ENCODE measurements at places on chromosomes 1 and 21. TPM values are rescaled to one million over a fixed set of nuclear protein-coding genes. Genes with fewer than 3 reads are reported as not detected.

IVL gene
- not detected for total RNA-seq

DNA sequence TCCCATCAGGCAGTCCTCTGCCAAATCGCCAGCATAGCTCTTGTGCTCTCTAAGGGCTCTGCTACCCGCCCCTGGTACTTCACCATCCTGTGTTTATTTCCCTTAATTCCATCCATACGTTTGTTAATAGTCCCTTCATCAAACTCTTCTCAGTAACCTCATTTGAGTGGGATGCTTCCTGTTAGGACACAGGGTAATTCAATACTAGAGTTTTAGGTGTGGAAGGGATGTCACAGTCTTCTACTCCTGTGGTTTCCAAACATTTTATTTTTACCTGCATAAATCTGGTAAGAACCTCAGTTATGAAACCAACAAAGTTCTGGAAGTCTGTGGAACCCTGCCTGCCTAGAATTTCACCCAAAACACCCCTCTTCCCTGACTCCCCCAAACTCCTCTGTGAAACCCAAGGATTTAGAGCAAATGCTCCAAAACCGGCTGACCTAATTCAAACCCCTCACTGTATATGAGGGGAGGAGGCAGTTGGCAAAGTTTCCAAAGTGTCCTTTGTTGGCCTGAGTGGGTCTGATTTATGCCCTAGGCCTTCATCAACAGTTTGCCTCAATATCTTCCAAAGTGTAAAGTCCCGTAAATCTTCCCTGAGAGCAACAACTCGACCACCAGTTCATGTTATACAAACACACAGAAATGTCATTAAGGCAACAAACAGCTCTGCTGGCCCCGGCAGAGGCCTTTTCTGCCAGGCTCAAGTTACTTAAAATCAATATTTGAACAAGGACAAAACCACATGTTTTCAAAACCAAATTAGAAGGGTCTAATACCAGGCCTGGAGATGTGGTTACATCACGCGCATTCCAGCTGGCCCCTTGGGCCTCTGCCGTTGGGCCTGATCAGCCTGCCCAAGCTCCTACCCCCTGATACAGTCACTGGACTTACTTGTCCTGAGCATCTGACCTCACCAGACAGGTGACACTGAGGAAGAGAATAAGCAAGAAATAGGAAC is 82.4 kb upstream of the FGGY start:
- no peak overlapping the region for H3K27ac ChIP-seq
- DNase-seq, result no peak
- no peak overlapping the region for H3K4me3 ChIP-seq
- H3K4me1 ChIP-seq, result peaks cover 5% of the 10 kb centered on the region
- H3K36me3 ChIP-seq, result no peaks in the 10 kb centered on the region
- H3K27me3 ChIP-seq, result no peaks in the 10 kb centered on the region

- no peak overlapping the region for H3K27ac ChIP-seq
- 0 out of 2 replicates have a peak, but pooled peaks cover 4% of the 10 kb centered on the region for H3K36me3 ChIP-seq
- H3K4me3 ChIP-seq, result no peak overlapping the region
- no peak for DNase-seq
- no peaks in the 10 kb centered on the region for H3K27me3 ChIP-seq
Observed at GRCh38 chr21:42737951-42738590, 84.7 kb downstream of the PDE9A start.

SZT2 gene
- 43.0 TPM for total RNA-seq

DNA sequence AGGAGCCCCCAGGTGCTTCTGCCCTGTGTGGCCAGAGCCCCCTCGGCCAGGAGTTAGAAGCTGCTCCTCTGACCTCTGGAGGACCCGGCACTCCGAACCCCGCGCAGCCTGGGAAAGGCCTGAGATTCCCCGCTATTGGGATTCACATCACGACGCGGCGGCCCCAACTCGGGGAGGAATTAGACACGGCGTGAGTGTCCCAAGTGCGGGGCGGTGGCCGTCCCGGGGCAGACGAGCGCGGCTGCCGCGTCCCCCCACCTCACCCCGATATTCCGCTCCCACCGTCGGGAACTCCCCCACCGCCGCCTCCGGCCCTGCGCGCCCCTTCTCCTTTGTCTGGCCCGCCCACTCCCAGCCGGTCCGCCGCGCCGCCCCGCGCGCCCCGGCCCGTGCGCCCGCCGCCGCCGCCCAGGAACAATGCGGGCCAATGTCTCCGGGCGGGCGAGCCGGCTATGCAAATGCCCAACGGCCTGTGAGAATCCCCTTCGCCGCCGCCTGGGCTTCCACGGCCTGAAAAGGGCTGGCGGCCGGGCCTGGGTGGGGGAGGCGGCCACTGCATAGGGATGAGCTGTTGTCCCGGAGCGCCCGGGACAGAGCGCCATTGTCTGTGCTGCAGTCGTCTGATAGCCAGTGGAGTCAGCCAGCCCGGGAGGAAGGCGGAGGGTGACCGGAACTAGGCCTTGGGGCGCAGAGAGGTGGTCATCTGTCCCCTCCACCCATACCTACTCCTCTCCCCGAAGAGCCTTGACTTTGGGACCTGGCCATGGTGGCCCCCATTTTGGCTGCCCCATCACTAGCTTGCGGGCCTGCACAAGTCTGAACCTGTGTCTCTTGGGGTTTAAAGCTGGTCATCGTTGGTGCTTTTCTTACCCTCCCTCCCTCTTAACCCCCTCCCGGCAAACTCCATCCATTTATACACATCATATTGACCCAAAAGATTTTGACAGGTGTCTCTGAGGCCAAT is 19.4 kb downstream of the RHBG start:
- H3K27ac ChIP-seq, result no peak overlapping the region
- H3K4me3 ChIP-seq, result no peak overlapping the region
- H3K27me3 ChIP-seq, result no peaks in the 10 kb centered on the region
- H3K36me3 ChIP-seq, result no peaks in the 10 kb centered on the region
- H3K4me1 ChIP-seq, result no peaks in the 10 kb centered on the region
- DNase-seq, result no peak

- H3K4me3 ChIP-seq, result peak overlapping the region; percentile 40
- peak overlapping the region; percentile 54 for H3K27ac ChIP-seq
- H3K36me3 ChIP-seq, result no peaks in the 10 kb centered on the region
Observed at GRCh38 chr21:36783612-36784374, 84.9 kb downstream of the SIM2 start.

SLAMF6 gene
- total RNA-seq, result not detected

- peaks cover 6% of the 10 kb centered on the region for H3K27me3 ChIP-seq
- DNase-seq, result no peak
- H3K4me3 ChIP-seq, result no peak overlapping the region
- H3K4me1 ChIP-seq, result no peaks in the 10 kb centered on the region
- H3K36me3 ChIP-seq, result no peaks in the 10 kb centered on the region
Observed at GRCh38 chr1:57061369-57061768, 95.6 kb upstream of the C8B start.

Measured in HCT116 (cell line).